ENCODE measurements at places on chromosomes 1 and 21.

DNA sequence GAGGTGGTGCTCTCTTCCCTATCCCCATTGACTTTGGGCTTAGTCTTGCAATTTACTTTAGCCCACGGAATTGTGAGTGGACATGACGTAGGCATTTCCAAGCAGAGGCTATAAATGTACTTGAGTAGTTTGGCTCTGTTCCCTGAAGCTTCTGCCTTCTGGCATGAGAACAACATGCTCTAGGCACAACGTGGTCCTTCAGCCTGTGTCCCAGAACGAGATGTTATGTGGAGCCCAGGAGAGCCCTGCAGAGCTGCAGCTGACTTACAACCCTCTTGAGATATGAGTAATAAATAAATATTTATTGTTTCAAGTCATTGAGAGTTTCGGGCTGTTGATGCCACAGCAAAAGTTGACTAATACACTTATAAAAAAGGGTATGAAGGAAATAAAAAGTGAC, 105.2 kb upstream of the HMGB4 start:
- no peak for DNase-seq

- DNase-seq, result no peak
Measured at GRCh38 chr1:12067900-12068821, 5.1 kb downstream of the TNFRSF8 start.

- no peak for DNase-seq
Measured at GRCh38 chr21:45805321-45805720, 161.8 kb downstream of the PCBP3 start.

DNA sequence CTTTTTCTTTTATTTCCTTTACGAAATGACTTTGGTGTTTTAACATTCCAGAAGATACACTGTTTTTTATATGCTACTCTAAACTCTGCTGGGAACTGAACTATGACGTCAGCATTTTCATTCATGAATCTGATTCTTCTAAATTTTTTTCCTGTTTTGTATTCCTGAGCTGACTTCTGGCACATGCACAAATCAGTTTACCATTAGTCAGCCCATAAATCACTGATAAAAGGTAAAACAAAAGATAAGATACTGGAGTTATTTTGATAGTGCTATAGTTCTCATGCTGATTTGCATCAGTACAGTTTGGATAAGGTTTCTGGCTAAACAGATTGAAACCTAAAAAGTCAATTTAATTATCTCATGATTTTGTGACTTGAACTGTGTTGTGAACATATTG, 10.4 kb downstream of the CAMTA1 start:
- no peak for DNase-seq

DNA sequence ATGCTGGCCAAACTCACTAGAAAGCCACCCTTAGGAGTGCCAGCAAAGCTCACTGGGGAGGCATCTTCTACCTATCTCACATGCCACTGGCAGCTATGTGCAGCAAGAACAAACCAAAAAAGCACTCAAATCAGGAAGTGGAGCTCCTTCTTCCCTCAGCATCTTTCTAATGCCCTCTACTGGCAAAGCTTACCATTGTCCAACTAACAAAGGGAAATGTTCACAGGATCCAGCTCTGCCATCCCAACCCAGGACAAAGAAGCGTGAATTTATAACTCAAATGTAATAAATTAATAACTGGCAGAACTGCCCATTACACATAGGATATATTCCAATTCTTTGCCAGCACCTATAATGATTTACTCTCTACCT, 38.9 kb downstream of the LEPR start:
- DNase-seq, result no peak

DNA sequence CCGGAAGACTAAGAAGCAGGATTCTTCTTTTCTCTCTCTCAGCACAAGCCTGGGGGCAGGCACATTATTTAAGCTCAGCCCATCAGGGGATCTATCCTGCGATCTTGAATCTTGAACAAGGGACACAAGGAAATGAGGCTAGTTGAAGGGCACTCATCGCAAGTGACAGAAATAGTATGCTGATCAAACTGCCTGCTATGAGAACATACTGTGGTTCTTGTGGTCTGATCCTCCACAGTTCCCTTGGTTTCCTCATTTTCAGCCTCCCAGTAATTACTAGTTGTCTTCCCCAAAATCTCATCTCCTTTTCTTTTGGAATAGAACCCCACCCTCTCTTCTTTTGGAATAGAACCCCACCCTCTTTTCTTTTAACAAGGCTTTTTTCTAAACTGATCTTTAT, 6.5 kb downstream of the ANKRD45 start:
- DNase-seq, result no peak

GRCh38 chr1:91549041-91549735, 48.5 kb downstream of the CDC7 start:
- no peak for DNase-seq

- DNase-seq, result peak; percentile 29
Measured at GRCh38 chr1:2411801-2412394, 466 bp downstream of the PEX10 start.

- DNase-seq, result peak; percentile 27
Measured at GRCh38 chr1:156815307-156815826, 1.3 kb downstream of the SH2D2A start.

DNA sequence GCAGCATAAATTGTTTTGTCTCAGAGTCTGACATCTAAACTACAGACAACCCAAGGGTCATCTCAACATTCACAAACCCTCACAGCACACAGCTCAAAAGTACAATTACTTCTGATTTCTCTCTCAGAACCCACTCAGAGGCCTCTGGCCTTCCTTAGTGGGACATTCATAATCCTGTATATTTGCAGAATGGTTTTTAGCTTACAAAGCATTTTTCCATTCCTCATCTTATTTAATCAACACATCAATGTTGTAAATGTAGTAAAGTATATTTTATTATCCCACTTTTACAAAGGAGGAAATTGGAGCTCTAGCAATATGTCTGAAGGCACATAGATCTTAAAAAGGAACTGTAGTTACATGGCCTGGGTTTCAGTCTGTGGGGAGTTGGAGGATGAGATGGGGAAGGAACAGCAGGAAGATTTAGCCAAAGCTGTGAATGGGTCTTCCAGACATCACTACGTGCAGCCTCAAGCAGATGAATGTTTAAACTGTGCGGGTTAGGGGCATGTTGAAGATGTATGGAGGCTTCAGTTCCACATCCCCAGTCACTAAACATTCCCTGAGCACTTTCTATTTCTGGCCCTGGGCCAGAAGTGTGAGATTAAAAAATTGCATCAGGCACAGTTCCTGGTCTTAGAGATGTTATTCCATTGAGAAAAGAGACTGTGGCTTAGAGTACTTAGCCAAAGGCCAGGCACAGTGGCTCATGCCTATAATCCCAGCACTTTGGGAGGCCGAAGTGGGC, 13.3 kb downstream of the AKNAD1 start:
- no peak for DNase-seq

GRCh38 chr1:65512967-65513780, 92.7 kb downstream of the LEPR start:
- no peak for DNase-seq

GRCh38 chr1:180527101-180527669, 24.8 kb upstream of the ACBD6 start:
- DNase-seq, result no peak

DNA sequence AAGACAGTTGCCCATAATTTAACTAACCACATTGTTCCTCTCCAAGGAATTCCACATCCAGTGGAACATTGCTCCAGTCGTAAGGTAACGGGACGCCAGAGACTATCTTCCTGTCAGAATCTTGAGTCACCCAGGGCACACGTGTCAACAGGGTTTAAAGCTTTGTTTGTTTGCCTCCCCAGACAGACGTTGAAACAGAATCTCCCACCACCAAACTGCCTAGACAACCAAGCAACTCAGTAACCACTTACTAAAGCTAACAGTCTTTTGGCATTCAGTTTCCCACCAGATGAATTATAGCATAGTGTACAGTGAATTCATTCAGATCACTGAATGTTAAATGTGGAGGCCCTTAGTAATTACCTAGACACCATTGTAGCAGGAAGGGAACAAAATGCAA, 439.5 kb downstream of the PLPP3 start:
- DNase-seq, result no peak

- no peak for DNase-seq
Measured at GRCh38 chr1:51565009-51565408, 45.9 kb upstream of the EPS15 start.

DNA sequence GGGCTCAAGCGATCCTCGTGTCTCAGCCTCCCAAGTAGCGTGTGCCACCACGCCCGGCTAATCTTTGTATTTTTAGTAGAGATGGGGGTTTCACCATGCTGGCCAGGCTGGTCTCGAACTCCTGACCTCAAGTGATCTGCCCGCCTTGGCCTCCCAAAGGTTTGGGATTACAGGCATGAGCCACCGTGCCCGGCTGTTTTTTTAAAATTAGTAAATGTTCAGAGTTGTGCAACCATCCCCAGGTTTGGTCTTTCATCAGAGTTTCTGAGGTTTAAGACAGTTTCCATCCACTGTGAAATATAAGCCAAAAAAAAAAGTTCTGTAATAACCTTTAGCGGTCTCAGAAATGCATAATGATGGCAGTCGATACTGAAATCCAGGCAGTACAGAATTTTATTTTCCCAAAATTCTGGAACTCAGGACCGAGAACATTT, 550 bp upstream of the SYT11 start:
- peak; percentile 67 for DNase-seq

DNA sequence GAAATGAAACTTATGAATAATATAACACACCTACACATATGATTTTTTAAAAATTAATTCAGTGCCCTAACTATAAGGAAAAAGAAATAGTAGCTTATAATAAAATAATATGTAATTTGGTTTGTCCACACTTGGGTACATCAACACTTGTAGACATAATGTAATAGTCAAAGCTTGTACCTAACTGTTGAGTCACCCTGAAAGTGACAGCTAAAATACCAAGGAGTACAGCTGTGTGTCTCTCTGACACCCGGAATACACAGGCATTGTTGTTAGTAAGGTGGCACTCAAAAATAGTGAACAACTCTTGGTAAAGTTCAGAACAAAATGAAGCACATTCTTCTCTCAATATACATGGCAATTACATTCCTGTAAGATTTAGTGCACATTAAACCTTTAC, 243.4 kb downstream of the TRABD2B start:
- DNase-seq, result no peak

GRCh38 chr1:232180779-232181136, 449.2 kb downstream of the SIPA1L2 start:
- DNase-seq, result no peak

DNA sequence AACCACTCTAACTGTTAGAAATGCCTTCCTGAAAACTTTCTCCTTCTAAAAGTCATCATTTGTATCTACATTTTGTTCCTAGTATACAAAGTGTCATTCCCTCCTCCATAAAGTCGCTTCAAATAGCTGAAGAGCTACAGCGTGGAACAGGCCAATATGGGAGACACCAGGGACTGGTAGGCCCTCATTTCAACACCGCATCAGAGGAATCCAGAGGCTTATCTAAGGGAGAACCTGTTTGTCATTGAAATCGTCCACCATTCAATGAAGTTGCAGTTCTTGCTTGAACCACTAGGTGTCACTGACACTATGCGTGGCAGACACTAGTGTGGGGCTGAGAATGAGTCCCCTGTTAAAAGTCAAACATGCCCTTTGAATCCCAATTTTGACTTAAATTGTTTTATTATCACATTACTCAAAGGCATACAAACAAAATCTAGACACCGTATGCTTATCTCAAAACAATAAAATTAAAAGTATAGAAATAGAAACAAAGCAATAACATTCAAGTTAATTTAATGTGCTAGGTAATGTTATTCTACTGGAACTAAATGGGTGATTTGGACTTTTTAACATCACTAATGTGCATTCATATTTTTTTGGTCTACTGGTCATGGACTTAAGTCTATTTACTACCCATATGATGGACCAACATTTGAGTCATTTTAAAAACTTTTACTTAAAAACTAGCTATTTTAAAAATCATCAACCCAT, 182.3 kb downstream of the FCRL5 start:
- peak; percentile 49 for DNase-seq

- DNase-seq, result no peak
Measured at GRCh38 chr1:228313536-228314277, 92.9 kb downstream of the TRIM11 start.

DNA sequence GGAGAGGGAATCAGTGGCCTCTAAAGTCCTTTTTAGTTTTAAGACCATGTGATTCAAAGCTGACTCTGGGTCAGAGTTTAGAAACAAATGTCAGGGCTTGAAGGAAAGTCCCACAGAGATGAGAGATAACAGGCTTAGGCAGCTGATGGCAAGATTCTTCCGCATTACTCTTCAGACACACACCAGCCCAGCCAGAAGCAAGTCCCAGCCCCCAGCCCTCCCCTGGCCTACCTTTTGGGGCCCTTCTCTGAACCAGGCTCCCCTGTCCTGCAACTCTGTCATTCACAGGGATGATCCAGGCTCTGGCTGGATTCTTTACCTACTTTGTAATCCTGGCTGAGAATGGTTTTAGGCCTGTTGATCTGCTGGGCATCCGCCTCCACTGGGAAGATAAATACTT, 13.1 kb upstream of the CASQ1 start:
- no peak for DNase-seq

Measured in A549 (cell line).